CD4-positive, alpha-beta T cell treated with Interleukin-12 subunit alpha and Interleukin-12 subunit beta, for 1 hour (primary cell): ENCODE measurements at places on chromosomes 6 and 20.
A peak's percentile ranks its signal among the peaks of the same experiment; 100 is the strongest.

DNA sequence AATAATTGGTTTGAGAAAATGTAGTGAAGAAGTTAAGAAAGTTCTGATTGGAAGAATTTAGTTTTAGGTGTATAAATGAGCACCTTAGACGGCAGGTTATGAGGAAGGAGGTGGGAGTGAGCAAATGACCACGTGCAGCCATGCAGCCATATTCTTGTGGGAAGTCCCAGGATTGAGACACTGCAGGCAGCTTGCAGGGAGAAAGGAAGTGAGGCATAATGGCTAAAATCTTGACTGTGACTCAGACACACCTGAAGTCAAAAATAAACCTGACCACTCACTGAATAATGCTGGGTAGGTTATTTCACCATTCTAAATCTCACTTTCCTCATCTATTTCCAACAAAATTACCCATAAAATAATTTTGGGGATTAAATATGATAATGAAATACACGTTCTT is 16.6 kb downstream of the DSE start:
- peak; percentile 12 for DNase-seq

DNA sequence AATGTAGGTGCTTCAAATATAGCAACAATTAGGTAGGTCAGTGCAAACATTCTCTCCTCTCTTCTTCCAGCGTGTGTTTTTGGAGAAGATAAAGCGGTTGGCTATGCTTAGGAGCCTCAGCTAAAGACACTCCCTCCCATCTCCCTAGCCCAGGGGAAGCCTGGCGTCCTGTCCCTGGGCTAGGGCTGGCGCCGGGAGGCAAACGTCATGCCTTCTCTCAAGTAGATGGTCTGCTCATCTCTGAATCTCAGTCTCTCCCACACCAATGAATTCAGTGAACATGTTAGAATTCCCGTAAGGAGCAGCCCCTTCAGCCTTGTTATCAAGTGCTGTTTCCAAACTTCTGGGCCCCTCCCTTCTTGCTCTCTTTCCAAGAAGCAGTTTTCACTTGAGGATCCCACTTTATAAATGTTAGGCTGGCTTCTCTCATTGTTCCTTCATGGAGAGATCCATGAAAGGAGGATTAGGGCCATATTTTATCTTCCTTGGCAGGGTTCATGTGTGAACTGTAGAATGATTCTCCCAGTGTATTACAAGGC is 142.8 kb downstream of the CLIC5 start:
- no peak for DNase-seq

DNA sequence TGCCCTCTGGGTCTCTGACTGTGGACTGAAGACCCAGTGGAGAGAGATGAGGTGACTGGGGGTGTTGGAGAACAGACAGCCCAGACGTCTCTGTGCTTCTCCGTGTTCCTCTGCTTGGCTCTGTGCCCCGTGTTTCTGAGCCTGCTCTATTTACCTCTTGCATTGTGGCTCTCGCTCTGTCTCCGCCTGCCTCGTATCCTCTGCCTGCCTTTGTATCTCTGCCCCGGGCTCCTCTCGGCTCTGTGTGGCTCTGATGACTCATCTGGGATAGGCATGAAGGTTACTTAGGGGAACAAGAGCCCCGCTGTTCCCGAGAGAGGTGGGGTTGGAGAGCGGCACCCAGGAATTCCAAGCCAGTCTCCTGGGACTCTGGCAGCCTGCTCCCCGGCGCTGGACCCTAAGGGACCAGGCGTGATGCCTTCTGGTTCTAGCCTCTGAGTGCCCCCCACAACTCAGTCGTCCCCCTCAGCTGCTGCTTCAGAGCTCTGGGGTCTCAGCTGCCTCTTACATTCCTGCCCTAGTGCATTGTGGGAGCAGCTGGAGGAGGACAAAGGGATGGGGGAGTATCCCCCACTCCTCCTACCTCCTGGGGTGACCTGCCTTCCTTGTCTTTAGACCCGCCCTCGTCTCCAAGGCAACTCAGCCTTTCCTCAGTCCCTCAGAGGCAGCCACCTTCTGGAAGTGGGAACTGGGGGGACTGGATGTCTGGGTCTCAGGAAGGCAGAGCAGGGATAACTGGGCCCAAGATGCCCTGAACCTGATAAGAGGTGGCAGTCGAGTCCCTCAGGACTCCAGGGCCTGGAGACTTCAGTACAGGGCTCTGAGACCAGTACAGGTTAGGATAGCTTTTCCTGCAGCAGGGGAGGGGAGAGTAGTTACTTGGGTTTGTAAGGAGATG is 1.9 kb downstream of the DDR1 start:
- DNase-seq, result no peak

GRCh38 chr6:32868257-32868788 is 14.3 kb downstream of the PSMB9 start:
- peak; percentile 89 for DNase-seq

DNA sequence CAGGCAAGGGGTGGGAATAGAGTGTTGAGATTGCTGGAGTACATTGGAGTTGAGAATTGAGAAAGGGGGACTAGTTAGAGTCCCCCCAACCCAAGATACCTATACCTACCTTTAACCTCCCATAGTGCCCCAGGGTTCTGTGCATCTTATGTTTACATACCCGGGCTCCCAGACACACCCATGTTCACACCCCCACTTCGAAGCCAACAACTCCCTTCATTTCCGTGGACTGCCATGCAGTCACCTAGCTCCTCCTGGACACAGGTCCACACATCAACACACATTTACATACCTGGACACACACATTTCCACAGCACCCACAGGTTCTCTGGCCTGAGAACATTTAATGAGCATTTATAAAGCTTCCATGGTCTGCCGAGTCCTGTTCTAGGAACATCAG is 5.1 kb downstream of the TMEM63B start:
- no peak for DNase-seq
